ENCODE measurements at places on chromosomes 12 and 14.

DNA sequence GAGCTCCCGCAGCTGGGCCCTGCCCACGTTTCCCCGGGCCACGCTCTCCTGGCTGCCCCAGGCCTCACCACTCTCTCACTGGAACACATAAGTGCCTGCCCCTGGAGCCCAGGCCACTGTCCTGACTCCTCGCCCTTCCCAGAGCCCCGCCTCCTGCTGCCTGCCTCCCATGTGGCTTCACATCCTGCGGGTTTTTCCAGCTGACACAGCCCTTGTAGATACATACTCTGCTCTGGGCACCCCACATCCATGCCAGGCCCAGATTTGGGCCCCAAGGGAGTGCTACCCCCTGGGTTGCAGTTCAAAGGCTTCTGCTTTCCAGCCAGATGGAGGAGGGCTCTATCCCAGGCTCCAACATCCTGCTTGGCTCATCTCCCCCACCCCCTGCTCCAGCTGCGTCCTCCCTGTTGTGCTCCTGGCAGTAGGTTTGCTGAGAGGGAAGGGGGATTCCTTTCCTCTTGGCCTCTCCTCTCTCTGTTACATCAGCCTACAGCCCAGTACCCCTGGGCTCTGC is 60.1 kb downstream of the TSPAN9 start:
- no peak for DNase-seq

DNA sequence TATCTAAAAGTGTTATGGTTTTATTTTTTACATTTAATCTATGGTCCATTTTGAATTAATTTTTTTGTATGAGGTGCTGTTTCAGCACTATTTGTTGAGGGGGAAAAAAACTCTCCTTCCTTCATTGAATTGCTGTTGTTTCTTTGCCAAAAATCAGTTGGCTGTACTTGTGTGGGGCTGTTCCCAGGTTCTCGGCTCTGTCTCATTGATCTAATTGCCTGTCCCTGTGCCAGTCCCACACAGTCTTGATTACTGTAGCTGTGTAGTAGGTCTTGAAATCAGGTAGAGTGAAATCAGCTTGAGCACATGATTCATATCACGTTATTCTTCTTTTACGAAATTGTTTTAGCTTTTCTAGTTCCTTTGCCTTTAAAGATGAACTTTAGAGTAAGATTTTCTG is 109.7 kb downstream of the ADGRD1 start:
- DNase-seq, result no peak

- no peak for DNase-seq
Observed at GRCh38 chr12:125871811-125872594, 806.8 kb downstream of the AACS start.

GRCh38 chr12:114013575-114014345 is 47.6 kb upstream of the RBM19 start:
- DNase-seq, result no peak

- DNase-seq, result peak; percentile 58
Observed at GRCh38 chr12:57086493-57087009, 2.4 kb upstream of the NAB2 start.

- DNase-seq, result no peak
Observed at GRCh38 chr14:87869619-87870583, 123.1 kb downstream of the GALC start.

GRCh38 chr12:92408072-92408900 is 262.6 kb upstream of the BTG1 start:
- DNase-seq, result peak; percentile 71

- DNase-seq, result peak; percentile 59
Observed at GRCh38 chr12:643475-644302, 19.6 kb downstream of the NINJ2 start.

DNA sequence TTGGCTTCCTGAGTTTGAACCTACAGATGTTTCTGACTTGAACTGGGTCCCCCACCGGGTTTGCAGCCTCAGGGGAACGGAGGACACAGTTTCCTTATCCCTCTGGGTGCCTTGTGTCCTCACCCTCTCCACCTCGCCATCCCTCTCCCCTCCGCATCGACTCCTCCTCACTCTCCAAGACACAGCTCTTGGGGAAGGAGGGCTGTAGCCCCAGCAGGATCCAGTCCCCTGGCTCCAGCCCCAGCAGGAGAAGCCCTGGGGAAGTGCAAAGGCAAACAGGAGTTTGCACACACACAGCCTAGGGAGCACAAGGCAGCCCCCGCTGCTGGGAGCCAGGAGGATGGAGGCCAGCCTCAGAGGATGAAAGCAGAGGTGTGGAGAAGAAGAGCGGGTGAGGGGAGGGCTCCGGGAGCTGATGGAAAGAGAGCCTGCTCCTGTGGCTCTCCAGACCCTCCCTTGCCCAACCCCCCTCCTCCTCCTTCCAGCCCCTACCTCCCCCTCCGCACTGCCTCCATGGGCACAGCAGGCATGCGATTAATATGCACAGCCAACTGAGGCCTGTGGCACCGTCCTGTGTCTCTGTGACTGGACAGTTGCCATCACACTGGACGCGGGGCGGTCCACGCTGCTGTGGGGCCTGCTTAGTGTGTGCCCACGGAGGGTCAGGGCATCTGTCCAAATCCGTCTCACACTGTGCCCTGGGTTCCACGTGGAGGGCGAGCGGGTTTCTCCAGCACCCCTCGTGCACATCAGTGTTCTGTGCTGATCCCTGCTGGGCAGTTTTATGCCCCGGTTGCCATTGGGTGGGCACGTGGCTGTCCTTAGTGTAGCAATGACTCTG is 193.7 kb upstream of the DIO3 start:
- no peak for DNase-seq

DNA sequence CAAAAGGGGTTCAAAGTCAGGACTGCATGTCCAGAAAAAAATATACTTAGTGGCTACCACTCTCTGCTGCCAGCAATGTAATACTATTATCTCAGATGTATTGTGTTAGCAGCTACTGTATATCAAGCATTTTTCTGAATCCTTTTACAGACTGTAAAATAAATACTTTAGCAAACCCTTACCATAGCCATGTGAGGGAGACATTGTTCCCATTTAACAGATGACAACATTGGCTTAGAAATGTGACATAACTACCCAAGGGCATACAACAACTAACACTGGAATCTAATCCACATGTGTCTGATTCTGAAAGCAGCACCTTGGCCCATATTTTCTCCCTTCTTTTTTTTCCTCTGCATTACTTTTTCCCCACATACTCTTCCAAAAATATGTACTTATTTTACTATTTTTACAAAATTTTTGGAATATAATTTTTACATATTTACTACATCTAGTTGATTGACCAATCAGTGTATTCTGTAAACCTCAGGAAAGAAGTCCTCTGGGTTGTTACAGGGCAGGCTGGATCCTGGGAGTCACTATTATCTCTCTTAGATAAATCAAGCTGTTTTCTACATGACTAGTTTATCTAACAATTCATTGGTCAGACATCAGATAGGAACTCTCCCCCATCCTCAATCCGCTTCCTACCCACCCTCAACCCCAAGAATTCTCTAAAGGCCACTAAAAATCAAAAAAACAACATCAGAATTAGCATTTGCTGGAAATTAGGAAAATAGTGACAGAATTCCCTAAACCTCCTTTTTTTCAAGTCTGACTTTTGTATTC is 154.1 kb downstream of the BTG1 start:
- DNase-seq, result no peak

Data from T-helper 2 cell (primary cell).